ENCODE measurements at places on chromosomes 12 and 14. TPM values are rescaled to one million over a fixed set of nuclear protein-coding genes. Genes with fewer than 3 reads are reported as not detected.

Gene USP44
- total RNA-seq = 0.09 TPM

Gene TMCC3
- total RNA-seq = 1.4 TPM

Gene GLT8D2
- 0.16 TPM for total RNA-seq

Gene ALX1
- 4.4 TPM for total RNA-seq

Gene ANO2
- 0.14 TPM for total RNA-seq

Gene ANKRD33
- total RNA-seq = not detected

Gene PTGER2
- total RNA-seq = 4.2 TPM

Gene ZDHHC17
- total RNA-seq = 10.7 TPM

Gene NGB
- not detected for total RNA-seq

Gene CALM1
- 367 TPM for total RNA-seq

Gene SELPLG
- 0.99 TPM for total RNA-seq

Gene NOVA1
- 4.2 TPM for total RNA-seq

Gene KRT74
- not detected for total RNA-seq

Gene FGD6
- 16.0 TPM for total RNA-seq

Gene C14orf39
- not detected for total RNA-seq

Gene TSHR
- total RNA-seq = not detected

Gene LBHD2
- 0.22 TPM for total RNA-seq

Gene RAD9B
- total RNA-seq = 0.30 TPM

Gene CYP27B1
- total RNA-seq = 2.9 TPM

Gene VEZT
- 68.3 TPM for total RNA-seq

Gene AJUBA
- total RNA-seq = 36.7 TPM

Gene SPTB
- total RNA-seq = 1.7 TPM

Gene OTOGL
- total RNA-seq = not detected

Gene GDF3
- total RNA-seq = not detected

Gene KRT86
- total RNA-seq = 27.0 TPM

Gene HCAR3
- total RNA-seq = not detected

Gene A2M
- 0.11 TPM for total RNA-seq

Gene NRL
- 0.80 TPM for total RNA-seq

Gene CD163L1
- total RNA-seq = 0.23 TPM

Gene PLEK2
- 25.3 TPM for total RNA-seq

Gene TMEM63C
- total RNA-seq = 8.0 TPM

Gene SMCO2
- 0.11 TPM for total RNA-seq

Gene HOXC12
- total RNA-seq = not detected

Gene C12orf60
- total RNA-seq = 1.3 TPM

Gene PPP1R1A
- total RNA-seq = 0.09 TPM
